Stimulated activated CD8-positive, alpha-beta memory T cell treated with anti-CD3 and anti-CD28 coated beads, Interleukin-4, amount 100 ng/mL, for 4 hours (primary cell): ENCODE measurements at places on chromosomes 16 and 17.
A peak's percentile ranks its signal among the peaks of the same experiment; 100 is the strongest.

DNA sequence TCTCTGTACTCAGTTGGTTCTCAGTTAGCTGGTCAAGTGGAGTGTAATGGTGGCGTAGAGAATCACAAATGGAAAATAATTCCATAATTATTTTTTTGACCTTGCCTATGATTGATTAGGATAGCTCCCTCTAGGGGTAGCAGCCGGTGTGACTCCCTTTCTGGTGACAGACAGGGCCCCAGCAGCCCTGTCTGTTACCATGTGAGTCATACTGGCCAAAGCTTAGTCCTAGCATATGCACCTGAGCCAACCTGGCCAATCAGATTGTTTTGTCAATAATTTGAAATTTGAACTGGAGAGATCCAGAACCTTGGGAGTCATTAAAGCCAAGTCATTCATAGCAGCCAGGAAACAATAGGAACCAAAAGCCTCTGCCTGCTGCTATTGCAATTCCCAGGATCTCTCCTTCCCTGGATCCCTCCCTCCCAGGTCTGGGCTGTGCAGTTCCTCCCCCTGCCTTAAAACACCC is 5.6 kb downstream of the PNPO start:
- peak; percentile 47 for DNase-seq

DNA sequence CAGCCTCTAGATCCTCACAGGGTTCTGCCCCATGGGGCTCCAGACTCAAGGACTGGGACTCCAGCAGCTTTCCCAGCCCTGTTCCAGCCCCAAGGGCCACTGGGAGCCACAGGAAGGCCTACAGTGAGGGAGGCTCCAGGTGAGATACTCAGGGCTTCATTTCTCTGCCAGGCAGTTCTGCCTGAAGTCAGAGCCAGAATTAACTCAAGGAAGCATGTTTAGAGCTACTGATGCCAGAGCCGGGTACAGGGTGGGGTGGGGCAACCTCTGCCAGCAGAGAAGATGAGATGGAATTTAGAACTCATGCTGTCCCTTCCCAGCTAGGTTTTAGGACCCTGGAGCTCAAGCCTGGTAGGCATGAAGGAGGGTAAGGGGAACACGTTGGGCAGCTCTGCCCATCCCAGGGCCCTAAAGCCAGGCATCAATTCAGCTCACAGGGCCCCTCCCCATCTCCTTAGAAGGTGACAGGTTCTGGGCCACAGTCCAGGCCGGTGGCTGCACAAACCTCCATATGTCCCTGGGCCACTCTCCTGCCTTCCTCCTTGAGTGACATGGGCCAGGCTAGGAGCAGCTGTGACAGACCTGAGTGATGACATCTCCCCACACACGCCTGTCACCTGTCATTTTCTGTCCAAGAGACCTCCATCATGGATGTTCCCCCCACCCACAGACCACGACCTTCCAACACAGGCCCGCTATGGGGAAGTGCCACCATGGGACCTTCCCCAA is 24.5 kb upstream of the SPPL2C start:
- no peak for DNase-seq

- no peak for DNase-seq
Observed at GRCh38 chr17:76644995-76645394, 1.4 kb upstream of the ST6GALNAC1 start.

DNA sequence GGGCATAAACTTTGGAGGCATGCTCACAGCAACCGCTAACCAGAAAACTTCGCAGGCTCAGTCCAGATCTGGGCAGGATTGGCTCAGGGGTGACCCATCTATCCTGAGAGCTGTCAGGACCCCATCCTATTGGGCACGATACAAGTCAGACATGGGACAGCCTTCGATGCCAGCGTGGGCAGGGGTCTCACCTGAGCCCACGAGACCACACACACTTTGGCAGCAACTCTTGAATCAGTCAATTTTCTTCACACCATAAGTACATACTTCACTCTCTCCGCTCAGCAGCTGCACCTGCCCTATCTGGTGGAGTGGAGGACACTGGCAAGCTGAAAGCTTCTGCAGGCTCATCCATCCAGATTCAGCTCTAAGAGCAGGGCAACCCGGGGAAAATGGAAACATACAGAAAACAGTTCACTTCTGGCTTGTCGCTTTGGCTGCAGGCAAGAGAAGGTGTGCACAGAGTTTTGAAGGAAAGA is 48.3 kb downstream of the ZFHX3 start:
- no peak for DNase-seq
